Neural crest cell (in vitro differentiated cells): ENCODE measurements at places on chromosomes 13 and 19.

DNA sequence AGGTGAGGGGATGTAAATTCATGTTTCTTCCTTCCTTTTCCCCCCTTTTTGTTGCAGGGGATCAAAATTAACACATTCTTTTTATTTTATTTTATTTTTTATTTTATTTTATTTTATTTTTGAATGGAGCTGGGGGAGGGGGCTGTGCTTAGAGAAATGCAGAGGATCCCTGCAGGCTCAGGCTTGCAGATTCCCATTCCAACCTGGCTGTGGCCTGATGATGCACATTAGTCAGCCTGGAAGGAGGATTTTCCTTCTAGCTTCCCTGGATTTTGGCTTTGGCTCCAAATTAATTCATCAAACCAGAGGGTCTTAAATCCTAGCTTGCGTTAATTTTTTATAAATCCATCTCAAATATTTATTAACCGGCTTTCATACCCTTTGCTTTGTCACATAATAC is 67.0 kb downstream of the FREM2 start:
- no peak for DNase-seq

DNA sequence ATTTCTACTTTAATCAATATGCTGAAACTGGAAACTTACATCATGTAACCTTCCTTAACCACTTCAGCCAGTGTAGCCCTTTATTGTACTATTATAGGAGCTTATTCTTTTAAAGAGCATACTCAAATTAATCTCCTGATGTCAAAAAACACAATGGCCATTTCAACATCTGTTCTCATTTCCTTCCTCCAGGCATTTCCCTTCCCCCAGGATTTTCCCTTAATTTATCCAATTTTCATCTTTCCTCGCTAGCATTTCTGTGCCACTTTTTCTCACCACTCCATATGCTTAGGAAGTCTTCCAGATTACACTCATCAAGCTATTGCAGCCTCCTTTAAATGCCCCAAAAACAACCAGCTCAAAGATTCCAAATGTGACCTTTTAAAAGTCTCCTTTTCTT is 265.0 kb downstream of the PCDH9 start:
- no peak for DNase-seq

GRCh38 chr19:14375055-14375581 is 6.1 kb upstream of the ADGRE5 start:
- no peak for DNase-seq

DNA sequence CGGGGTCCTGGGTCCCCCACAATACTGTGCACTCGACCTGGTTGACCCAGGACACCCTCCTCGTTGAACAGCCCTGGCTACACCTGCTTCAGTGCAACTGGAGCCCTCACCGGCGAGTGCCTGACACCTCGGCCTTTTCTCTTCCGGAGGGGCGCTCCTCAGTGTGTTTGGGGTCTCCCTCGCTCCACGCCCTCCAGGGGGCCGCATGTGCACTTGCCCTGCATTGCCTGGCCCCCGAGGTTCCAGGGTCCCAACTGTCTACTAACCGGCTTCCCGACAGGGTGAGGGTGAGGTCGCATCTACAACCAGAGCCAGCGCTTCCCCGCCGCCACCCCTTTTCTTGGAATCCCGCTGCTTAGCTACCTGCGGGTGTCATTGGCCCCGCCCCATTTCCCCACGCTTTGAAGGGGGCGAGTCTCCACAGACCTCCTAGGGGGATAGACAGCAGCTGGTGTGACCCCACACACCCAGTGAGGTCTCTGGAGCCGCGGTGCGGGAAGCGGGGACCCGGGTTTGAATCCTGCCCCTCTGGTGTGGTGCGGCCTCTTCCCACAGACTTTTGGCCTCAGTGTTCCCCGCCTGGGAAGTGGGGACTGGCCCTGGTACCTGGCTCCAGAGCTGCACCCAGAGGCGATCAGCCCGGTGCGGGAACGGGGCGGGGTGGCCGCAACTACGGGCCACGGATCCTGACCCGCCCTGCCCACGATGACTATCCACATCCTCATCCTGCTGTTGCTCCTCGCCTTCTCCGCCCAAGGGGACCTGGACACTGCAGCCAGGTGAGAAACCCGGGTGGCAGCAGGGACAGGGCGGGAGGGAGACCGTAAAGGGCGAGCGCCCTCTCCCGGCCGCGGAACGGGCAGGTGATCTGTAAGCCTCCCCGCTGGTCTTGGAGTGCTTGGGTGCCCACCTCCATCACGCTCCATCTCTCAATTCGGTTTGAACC is at the start of gene ADM5:
ADM5 (plus strand) TSS at position 462 of the 946 bp plus-strand sequence; CDS start at position 706, 244 bp downstream.
- DNase-seq: no peak

DNA sequence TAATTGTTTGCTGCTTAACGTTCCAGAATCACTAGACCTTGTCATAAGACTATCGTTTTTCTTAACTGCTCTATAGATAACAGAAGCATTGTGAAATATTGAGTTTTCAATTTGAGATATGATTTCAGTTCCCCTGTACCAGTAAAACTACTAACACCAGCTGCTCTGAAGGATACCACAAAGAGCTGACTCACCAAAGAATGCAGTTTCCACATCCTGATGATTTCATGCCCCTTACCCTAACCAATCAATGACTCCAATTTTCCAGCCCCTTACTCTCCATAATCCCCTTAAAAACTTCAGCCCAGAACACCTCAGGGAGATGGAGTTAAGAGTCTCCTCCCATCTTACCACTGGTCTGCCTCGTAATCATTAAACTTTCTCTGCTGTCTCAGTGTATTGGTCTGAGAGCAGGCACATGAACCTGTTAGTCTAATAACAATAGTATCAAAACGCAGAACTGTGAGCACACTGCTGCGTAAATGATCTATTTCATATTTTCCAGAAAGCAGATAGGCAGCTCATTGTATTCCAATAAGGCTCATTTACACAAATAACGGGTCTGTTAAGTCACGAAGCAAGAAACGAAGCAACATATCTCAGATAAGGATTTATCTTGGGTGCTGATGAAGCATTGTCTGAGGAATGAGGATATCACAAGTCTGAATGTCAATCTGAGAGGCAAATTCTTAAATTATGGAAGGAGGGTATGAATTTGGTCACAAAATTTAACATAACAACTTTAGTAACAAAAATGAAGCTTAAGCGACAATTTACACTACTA is 14.1 kb upstream of the CCNA1 start:
- DNase-seq: no peak

- DNase-seq: no peak
Measured at GRCh38 chr19:46678110-46678732, 17.2 kb upstream of the DACT3 start.

GRCh38 chr19:53646144-53646543 is 14.3 kb downstream of the DPRX start:
- no peak for DNase-seq

GRCh38 chr13:36347531-36348210 is 1.5 kb upstream of the SPART start:
- DNase-seq: no peak

GRCh38 chr19:42253245-42254088 is 1.5 kb downstream of the ERF start:
- peak; percentile 65 for DNase-seq

- DNase-seq: no peak
Measured at GRCh38 chr13:81388400-81388799, 1047.5 kb upstream of the SPRY2 start.

- DNase-seq: no peak
Measured at GRCh38 chr19:39017026-39017425, 15.3 kb downstream of the FBXO27 start.

DNA sequence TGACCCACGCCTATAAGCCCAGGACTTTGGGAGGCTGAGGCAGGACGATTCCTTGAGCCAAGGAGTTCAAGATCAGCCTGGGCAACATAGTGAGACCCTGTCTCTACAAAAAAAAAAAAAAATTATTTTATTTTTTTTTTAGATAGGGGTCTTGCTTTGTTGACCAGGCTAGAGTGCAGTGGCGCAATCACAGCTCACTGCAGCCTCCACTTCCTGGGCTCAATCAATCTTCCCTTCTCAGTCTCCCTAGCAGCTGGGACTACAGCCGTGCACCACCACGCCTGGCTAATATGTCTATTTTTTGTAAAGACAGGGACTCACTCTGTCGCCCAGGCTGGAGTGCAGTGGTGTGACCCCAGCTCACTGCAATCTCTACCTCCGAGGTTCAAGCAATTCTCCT is 4.7 kb downstream of the C19orf38 start:
- DNase-seq: no peak

GRCh38 chr13:51308781-51309180 is 30.7 kb upstream of the SERPINE3 start:
- DNase-seq: no peak

GRCh38 chr19:41408256-41408655 is 10.6 kb downstream of the BCKDHA start:
- DNase-seq: no peak

- DNase-seq: no peak
Measured at GRCh38 chr19:18948075-18948975, 7.3 kb upstream of the HOMER3 start.

DNA sequence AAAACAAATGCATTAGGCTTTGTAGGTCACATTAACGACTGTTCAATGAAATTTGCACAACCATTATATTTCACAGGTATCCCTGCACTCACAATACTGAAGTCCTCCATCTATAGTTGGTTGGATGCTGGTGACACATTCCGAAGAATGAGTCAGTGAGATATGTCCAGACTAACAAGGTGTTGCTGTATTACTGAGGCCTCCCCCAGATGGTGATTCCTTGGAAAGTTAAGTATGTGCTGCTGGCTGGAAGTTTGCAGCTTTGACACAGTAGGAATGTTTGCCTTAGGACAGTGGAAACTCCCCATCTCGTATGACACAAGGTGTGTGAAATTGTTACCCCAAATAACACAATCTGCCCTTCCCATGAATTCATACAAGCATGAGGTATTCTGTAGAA is 46.6 kb downstream of the FGF14 start:
- DNase-seq: no peak

DNA sequence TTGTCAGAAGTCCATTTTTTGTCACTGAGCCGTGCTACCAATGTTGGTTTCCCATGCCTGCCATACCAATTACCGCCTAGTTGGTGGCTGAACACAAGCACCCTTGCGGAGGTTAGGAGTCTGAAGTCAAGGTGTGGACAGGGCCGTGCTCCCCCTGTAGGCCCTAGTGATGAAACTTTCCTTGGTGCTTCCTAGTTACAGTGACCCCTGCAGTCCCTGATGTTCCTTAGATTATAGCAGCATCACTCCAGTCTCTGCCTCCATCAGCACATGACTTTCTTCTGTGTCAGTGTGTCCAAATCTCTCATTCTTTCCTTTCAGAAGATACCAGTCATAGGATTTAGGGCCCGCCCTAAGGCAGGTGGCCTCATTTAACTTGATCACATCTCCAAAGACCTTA is 99.0 kb downstream of the MYO16 start:
- DNase-seq: no peak

DNA sequence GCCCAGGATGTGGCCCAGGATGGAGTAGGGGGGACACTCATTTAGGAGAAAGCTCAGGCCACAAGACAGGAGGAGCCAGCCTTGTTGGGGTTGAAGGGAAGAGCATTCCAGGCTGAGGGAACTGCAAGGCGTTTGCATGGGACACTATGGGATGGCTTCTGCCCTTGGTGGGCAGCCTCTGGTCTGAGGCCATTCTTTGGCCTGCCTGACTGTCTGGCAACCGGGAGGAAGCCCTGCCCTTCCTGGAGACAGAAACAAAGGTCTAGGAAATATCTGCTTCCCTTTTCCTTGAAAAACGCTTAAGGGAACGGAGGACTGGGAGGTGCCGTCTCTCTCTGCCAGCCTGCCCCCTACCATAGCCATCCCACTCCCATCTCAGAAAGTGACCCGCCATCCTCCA is 2.8 kb upstream of the ICAM1 start:
- DNase-seq: no peak

- no peak for DNase-seq
Measured at GRCh38 chr13:33322965-33323668, 37.6 kb upstream of the STARD13 start.

- DNase-seq: no peak
Measured at GRCh38 chr13:113888701-113889330, 24.9 kb upstream of the GAS6 start.

GRCh38 chr19:15265850-15266248 is 33.6 kb upstream of the EPHX3 start:
- DNase-seq: no peak

DNA sequence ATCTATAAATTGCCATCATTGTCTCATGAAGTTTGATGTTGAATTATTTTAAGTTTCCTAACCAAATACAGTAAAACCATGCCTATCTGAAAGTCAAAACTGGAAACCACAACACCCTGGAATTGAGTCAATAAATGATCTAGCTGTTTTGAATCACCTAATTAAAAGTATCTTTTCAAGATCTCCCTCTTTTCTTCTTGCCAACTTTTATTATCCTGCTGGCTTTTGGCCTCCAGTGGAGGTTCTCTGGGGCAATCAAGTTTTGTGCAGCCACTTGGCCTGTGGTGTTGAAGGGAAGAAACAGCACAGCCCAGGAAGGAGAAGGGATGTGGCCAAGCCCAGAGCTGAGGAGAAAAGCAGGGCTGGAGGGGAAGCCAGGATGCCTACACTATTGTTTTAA is 255.4 kb downstream of the COG6 start:
- no peak for DNase-seq

DNA sequence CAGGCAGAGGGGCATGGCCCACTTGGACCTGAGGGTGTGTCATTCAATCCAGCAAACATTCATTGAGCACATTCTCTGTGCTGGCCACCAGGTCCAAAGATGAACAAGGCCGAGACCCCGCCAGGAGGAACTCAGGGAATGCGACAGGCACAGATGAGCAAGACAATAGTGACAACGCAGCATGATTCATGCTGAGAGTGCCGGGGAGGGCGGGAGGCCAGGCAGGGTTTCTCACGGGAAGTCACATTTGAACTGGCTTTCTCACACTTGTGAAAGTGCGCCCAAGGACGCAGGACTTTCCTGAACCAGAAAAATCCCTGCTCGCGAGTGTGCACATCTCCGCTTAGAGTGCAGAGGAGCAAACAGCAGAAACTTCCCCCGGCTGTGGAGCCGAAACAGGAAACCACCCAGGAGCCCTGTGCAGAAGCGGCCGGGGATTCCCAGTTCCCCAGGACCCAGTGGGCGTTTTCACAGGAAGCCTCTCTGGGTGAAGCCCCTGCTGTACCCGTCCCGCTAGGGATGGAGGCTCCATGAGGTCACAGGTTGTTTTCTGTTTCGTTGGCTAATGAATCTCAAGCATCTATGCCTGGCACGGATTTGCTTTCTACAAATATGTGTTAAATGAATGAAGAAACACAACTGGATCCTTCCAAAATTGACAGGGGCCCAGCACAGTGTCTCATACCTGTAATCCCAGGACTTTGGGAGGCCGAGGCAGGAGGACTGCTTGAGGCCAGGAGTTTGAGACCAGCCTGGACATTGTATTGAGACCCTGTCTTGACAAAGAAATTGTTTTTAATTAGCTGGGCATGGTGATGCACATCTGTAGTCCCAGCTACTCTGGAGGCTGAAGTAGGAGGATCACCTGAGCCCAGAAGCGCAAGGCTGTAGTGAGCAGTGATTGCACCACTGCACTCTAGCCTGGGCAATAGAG is 68.4 kb upstream of the TM9SF2 start:
- no peak for DNase-seq

- no peak for DNase-seq
Measured at GRCh38 chr19:3194106-3195087, 8.7 kb downstream of the NCLN start.

DNA sequence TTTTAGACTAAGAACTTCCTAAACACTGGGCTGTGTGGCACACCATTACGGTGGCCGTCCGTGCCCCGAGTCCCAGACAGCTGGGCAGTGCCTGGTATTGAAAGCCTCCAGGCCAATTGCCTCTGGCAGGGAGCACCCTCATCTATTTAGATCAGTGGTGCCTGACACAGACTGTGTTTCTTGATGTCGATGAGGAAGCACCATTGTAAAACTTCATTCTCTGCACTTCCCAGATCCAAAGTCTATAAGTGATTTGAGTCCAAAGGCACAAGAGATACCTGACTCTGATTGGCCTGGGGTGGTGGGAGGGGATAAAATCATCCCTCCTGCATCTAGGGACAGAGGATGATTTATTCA is 8.5 kb upstream of the STK24 start:
- DNase-seq: no peak

- DNase-seq: no peak
Measured at GRCh38 chr13:112783978-112784371, 94.1 kb downstream of the ATP11A start.
